ENCODE measurements at places on chromosomes 6 and 20.
A peak's percentile ranks its signal among the peaks of the same experiment; 100 is the strongest.

- no peak for DNase-seq
These were observed 6.5 kb upstream of the TFAP2A start for GRCh38 chr6:10421158-10421920.

- DNase-seq, result no peak
These were observed 2.2 kb downstream of the WFDC5 start for GRCh38 chr20:45112754-45113153.

GRCh38 chr20:59153355-59153681 is 10.3 kb upstream of the ZNF831 start:
- DNase-seq, result no peak

DNA sequence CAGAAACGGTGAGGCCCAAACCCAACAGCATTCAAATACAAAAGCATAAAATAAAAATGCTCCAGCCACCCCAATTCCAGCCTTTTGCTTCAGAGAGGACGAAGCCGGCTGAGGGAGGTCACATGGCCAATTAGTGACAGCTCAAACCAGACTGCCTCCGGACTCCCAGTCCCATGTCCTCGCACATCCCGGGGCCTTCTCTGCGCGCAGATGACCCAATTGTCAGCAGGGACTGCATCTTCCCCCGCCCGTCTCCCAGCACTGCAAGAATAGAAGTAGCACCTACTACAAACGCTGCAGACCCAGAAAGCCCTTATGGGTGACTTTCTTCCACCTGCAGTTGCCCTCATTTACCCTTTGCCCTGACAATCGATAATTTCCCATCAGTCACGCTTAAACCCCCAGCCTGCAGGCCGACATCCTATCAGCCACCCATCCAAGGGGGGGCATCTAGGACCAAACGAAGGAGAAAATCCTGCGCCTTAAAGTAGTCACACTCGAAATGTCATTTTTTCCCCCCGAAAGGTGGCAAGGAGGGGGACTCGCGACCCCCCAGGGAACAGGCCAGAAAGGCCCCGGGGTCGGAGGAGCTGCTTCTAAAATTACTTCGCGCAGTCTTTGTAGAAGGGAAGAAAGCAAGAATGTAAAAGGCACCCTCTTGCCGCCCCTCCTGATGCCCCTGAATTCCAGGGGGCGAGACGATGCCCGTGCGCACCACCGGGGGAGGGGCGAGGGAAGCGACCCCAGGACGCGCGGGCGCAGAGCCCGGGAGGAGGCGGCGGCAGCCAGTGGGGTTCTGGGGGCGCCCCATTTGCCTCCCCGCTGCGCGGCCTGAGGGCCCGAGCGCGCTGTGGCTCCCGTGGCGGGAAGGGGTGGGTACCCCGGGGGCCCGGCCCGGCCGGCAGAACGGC is 792 bp downstream of the SLC23A2 start:
- peak; percentile 14 for DNase-seq

GRCh38 chr6:170030821-170031471 is 259.9 kb downstream of the DLL1 start:
- DNase-seq, result no peak

GRCh38 chr6:79111549-79111948 is 33.5 kb upstream of the PHIP start:
- no peak for DNase-seq

GRCh38 chr6:36963451-36964290 is 9.1 kb downstream of the PI16 start:
- no peak for DNase-seq

DNA sequence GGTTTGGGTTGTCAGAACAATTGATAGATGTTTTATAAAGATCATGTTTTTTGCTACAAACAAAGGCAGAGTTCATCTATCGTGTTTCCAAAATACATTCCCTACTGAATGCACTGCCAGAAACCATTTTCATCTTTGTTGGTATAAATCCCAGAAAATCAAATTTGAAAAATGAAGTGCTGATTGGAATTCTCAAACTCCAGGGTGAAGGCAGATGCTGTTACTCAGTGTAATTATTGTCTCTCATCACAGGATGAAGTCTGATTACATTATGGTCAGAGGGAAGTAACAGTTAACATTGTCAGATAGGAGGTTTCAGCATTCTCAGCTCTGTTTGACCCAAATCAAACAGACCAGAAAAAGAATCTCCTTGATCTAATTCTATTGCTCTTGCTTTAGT is 198.4 kb upstream of the KCNK16 start:
- no peak for DNase-seq

GRCh38 chr20:381581-382290 is 1.2 kb downstream of the TRIB3 start:
- DNase-seq, result peak; percentile 87

DNA sequence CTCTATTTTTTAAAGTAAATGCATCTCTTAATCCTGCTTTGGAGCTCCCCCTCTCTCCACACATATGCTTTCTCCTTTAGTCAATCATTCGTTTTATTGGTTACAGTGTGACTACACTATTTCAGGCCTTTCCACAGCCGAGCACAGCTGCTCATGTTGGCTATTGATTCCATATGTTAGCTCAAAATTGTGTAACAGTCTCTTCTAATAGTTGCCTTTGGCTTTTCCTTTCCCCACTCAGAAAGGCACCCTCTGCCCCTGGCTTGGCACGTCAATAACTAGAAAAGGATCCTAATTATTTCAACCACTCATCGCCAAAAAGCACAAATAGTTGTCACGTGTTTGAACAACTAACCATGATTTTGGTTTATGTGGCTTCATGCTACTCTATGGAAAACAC is 410.3 kb upstream of the SLC35B3 start:
- DNase-seq, result no peak

- no peak for DNase-seq
These were observed 430.8 kb upstream of the RUNX2 start for GRCh38 chr6:44897316-44897715.

DNA sequence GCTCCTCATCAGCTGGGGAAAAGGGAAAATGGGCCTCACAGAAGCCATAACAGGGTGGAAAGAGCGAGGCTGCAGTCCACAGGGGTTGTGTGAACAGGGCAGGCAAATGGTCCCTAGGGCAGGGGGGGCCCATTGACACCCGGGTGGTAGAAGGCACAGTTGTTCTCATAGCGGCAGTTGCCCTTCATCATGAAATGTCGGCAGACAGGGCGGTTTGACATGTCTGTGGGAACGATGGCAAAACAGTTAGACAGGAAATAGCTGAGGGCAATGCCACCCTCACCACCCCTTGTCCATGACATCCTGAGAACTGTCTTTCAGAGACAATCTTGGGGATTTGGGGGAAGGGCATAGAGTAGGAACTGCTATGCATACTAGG is 15.6 kb downstream of the PPP1R10 start:
- DNase-seq, result no peak

- DNase-seq, result no peak
These were observed 303.6 kb downstream of the TRDN start for GRCh38 chr6:123333000-123333756.

GRCh38 chr20:17871886-17872285 is 96.7 kb downstream of the SNX5 start:
- DNase-seq, result no peak

DNA sequence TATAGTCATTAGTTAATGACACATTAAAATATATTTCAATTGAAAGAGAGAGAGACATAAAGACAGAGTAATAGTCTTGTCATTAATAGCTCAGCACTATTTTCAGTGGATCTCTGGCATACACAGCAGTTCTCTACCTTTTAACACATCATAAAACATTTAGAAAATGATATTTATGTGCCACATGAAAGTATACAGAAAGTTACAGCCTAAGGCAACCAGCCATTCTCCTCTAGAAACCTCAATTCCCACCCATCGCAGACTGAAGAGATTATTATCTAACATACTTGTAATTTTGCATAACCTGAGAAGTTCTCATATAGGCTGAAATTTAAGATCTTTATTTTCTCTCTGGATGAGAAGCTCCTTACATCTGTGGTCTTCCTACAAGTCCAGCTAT is 58.7 kb upstream of the FAM83B start:
- DNase-seq, result no peak

GRCh38 chr6:116027801-116028200 is 32.9 kb downstream of the FRK start:
- DNase-seq, result no peak

- DNase-seq, result peak; percentile 50
These were observed 1.1 kb upstream of the CD109 start for GRCh38 chr6:73694711-73695411.

DNA sequence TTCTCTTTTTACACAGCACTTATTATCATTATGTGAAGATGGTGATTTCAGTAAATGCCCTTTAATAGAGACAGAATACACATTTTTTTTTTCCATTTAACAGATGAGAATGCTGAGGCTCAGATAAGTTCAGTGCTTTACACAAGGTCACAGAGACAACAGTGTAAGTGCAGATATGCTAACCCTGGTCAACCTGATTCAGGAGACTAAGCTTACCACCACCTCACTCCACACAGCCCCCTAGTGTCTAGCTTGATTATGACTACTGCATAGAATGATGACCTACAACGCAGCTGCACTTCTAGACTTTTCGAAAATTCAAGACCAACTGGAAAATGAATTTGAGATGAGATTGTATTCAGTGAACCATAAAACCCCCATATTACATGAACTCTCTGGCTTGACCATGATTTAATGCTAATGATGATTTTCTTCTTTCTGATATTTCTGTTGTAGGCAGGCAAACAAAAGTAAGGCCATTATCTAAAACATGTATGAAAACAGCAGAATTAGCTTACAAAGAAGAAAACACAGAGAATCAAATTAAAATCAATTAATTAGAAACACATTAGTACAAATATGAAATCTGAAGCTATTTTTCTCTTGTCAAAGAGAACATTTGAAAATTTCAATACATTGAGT is 212.1 kb upstream of the PHACTR1 start:
- DNase-seq, result peak; percentile 14

DNA sequence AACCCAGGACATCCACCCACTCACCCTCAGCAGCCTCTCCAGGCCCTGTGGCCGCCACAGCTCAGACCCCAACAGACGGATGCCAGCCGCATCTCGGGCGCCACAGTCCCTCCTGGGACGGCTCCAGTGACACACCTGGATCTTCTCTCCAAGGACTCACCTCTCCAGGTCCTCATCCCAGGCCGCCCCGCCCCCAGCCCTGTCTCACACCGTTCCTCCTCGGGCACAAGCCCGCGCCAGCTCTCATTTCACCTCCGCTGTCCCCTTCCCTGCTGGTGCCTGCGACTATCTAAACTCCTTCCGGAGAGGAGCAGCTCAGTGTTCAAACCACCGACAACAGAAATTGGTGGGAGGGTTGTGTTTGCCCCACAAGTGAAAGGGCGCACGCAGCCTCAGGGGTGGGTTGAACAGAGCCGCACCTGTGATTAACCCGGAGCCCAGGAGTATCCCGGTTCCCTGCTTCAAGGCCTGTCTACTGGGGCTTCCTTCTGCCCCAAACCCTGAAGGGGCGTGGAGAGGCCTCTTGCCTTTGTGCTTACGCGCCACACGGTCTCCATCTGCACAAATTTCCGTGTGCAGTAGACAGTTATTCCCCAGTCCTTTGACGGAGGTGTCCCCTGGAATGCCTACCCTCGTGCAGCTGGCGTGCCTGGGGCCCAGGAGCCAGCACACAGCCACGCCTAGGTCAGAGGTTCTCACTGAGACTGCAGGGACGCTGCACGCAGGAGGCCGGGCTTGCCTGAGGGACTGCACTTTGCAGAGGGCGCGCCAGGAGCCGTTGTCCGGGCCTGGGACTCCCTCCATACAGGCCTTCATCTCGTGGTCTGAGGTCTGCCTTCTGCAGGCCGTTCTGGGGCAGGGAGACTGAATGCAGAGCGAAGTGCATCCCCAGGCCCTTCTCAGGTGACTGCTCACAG is 232.7 kb downstream of the DLL1 start:
- no peak for DNase-seq

- DNase-seq, result no peak
These were observed 44.2 kb upstream of the ZMYND8 start for GRCh38 chr20:47400685-47401084.

DNA sequence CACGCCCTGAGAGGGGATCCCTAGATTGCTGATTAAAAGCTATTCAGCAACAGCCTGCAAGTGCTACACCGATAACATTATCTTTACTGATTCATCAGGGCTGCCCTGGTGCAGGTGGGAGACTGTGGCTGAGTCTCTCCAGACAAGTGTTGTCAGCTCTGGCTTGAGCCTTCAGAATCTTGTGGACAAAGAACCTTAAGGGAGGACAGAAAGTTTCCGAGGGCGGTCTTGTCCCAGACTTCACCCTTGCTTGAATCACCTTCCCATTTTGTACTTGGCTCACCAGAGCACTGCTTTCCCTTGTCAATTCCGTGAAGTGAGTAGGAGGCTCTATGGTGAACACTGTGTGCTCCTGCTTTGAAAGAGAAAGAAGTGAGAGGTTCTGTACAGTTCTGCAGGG is 88.6 kb upstream of the PCSK2 start:
- DNase-seq, result no peak

DNA sequence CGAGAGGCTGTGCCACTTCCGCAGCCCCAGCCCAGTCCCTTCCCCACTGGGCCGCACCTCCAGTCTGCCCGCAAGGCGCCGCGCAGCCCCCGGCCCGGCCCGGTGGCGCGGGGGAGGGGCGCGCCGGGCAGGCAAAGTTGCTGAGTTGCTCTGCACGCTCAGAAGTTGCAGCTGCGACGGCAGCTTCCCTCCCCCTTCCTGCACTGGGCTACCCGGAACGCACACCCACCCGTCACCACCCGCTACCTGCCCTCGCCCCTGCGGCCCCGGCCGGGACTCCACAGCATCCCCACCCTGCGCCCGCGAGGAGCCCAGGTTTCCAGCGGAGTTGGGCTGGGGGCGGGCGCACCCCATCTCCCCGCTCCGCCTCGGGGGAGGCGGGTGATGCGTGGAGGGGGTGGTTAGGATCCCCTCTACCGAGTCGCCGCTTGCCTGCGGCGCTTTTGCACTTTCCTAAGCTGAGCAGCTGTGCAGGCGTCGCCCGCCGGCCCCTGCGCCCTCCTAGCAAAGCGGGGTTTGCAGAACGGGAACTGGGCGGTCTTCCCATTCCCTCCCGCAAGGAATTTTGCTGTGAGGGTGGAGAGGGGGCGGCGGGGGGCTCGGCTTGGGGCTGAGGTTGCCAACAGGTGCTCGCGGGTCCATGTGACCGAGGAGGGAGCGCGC is 55.9 kb upstream of the RREB1 start:
- peak; percentile 9 for DNase-seq

DNA sequence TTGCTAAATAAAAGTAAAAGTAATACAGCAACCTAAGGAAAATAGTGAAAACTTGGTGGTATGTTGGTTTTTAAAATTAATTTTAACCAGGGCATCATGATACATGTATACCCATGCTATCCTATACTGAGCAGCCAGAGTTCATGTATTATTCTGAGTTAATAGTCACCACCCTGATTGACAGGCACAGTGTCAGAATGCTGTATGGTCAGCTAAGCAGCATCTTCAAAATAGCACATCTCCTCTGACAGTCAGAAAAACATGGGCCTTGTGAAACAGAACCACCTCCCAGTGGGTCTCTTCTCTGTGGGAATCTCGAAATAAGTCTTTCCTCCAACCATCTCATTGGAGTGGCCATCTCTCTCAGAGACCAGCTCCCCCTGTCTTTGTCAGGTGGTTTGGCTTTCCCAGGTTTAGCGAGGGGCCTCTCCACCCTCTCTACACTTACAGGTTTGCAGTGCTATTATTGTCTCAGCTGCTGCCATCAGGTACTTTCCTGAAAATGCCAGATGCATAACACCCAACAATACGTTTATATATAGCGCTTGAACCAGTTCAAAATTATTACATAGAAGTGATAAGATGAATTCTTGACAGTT is 47.1 kb upstream of the RNF8 start:
- no peak for DNase-seq

All from activated CD4-positive, alpha-beta T cell treated with anti-CD3 and anti-CD28 coated beads, Interleukin-2, amount 50 U/mL, for 16 hours (primary cell).